Skeletal muscle cell (primary cell): ENCODE measurements at places on chromosomes 2 and 18.

- peak; percentile 50 for DNase-seq
Measured at GRCh38 chr2:28185891-28186290, 206.8 kb upstream of the FOSL2 start.

- DNase-seq: no peak
Measured at GRCh38 chr2:179898873-179899272, 37.5 kb upstream of the ZNF385B start.

DNA sequence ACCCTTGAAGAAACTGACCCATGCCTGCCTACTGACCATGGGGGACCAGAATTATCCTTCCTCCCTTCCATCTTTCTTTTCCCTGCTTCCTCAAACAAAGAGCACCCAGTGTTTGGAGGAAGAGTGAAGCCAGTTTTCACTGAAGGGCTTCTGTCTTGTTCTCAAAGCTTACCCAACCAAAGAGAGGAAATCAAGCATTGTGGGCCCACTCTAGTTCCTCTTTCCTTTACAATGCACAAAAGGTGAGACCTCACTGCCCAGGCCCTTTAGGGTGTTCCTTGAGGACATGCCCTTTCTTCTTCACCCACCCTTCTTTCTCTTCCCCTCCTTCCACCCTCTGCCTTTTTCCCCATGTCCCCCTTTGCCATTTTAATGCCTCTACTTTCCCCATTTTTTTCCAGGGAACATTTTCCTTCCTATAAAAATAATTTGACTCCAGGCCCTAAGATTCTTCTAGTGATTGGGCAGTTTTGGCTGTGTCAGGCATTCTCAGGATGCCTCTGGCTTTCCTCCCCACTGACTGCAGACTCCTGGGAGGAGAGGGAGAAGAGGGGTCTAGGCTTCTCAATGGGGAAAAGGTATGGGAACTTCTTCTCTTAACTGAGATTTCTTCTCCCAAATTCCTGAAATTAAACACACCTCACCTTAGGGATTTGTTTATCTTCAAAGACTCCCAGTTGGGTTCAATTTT lies 126.6 kb upstream of the RMDN2 start:
- no peak for DNase-seq

- no peak for DNase-seq
Measured at GRCh38 chr2:67898595-67898994, 164.2 kb downstream of the C1D start.

DNA sequence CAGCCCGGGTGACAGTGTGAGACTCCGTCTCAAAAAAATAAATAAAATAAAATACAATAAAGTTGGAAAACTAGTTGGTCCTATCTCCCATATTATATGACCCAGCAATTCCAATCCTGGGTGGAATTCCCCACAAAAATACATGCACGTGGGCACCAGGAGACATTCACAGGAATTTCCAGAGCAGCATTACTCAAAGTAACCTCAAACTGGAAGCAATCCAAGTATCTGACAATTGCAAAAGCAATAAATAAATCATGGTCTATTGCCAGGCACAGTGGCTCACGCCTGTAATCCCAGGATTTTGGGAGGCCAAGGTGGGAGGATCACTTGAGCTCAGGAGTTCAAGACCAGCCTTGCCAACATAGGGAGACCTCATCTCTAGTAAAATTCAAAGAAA lies 101.2 kb upstream of the MAP4K4 start:
- no peak for DNase-seq

DNA sequence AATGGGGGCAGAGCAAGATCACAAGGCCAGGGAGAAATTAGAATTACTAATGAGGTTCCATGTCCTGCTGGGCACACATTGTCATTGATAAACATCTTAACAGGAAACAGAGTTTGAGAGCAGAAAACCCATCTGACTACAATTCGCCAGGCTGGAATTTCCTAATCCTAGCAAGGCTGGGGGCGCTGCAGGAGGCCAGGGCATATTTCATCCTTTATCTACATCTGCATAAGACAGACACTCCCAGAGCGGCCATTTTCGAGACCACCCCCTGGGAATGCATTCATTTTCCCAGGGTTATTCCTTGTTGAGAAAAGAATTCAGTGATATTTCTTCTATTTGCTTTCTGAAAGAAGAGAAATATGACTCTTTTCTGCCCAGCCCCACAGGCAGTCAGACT lies 152.7 kb downstream of the SUCLG1 start:
- DNase-seq: no peak

- no peak for DNase-seq
Measured at GRCh38 chr2:241002275-241003046, 4.0 kb downstream of the SNED1 start.

- DNase-seq: no peak
Measured at GRCh38 chr2:96916156-96916630, 46.3 kb upstream of the SEMA4C start.

- no peak for DNase-seq
Measured at GRCh38 chr2:144493027-144493809, 26.7 kb downstream of the ZEB2 start.

DNA sequence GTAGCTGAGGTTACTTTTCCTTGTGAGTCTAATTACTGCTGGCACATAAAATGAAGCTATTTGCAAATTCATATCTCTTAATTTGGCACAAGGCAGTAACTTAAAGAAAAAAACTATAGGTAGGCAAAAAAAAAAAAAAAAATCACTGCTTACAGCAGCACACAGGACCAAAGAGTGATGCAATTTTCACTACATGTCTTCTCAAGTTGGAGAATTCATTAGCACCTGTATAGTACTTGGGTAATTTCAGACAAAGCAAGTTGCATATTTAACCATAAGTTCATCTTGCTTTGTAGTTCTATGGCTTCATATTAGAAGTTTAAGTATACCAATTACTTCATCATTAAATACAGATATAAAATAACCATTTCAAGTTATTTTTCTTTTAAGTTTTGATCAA lies 33.7 kb upstream of the RBBP8 start:
- DNase-seq: no peak

GRCh38 chr18:59265246-59265973 lies 7.8 kb downstream of the RAX start:
- no peak for DNase-seq

DNA sequence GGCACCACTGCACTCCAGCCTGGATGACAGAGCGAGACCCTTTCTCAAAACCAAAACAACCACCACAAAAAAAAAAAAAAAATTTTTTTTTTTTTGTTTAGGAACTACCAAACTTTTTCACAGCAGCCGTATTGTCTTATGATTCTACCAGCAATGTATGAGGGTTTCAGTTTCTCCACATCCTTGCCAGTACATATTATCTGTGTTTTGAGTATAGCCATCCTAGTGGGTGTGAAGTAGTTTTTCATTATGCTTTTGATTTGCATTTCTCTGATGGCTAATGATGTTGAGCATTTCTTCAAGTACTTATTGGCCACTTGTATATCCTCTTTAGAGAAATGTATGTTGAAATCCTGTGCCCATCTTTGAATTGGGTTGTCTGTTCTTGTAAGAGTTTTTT lies 51.7 kb downstream of the COX7A2L start:
- DNase-seq: no peak

DNA sequence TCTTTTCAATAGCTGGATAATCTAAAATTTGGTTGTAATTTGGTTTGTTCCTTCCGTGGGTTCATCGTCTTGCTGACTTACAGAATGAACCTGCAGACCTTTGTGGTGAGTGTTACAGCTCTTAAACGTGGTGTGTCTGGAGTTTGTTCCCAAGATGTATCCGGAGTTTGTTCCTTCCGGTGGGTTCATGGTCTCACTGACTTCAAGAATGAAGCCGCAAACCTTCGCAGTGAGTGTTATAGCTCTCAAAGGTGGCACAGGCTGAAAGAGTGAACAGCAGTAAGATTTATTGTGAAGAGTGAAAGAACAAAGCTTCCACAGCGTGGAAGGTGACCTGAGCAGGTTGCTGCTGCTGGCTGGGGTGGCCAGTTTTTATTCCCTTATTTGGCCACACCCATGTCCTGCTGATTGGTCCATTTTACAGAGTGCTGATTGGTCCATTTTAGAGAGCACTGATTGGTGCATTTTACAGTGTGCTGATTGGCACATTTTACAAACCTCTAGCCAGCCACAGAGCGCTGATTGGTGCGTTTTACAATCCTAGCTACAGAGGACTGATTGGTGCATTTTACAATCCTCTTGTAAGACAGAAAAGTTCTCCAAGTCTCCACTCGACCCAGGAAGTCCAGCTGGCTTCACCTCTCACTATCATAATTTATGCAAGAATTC lies 16.6 kb downstream of the RALB start:
- DNase-seq: no peak

DNA sequence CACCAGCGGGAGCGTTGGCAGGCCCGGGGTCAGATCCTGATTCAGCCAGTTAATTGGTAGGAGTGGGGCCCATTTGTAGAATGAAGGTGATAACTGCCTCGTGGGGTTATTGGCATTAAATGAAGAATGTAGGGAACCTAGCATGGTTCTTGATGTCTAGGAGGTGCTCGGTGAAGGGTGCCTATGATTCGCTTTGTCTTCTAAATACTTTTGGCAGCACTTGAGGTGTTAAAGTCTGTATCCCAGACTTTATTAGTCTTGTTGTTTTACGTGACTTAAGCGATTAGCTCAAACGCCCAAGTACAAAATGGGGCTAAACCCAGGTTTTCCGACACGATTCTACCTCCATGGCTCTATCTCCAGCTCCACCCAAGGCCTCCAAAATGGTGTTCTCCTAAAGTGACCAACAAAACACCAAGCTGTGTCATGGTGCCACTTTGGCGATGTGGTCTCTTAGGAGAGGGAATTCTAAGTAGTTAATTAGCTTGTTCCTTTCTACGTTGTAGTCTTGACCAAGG lies 980 bp upstream of the PPP4R1 start:
- DNase-seq: no peak

- DNase-seq: no peak
Measured at GRCh38 chr2:224837066-224837465, 120.9 kb upstream of the CCDC195 start.
